ENCODE measurements at places on chromosomes 2 and 18.

DNA sequence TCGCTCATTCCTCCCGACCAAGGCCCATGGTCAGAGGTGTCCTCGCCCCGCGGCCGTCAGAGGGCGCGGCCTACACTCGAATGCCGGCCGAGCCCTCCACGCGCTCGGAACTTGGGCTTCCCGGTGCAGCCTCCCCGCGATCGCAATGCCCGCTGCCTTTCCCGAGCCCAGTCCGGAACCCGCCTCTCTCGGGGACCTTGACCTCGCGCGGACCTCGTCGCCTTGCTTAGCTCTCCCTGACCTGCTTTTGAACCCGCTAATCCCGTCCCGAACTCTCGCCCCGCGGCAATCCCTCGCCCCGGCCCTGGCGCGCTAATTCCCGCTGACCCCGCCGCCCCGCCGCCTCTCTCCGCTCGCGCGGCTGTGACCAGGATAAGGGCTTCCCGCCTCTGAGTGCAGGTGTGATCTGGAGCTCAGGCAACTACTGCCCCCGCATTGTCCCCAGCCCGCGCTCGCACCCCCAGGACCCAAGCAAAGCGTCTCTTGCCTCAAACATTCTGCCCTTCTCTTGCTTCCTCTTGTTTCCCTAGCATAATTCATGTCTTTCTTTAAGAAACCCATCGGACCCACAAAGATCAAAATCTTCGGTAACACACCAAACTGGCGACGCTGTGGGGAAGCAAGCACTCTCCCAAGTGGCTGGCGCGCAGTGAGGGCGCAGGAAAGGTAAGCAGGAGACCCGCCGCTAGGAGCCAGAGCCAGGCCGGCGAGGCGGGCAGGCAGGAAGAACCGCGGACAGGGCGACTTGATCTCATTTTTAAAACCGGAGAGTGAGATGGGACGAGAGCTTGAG, 46.6 kb upstream of the ATP6V1B1 start:
- no peak for DNase-seq

- no peak for DNase-seq
Observed at GRCh38 chr2:120605231-120605935, 130.3 kb upstream of the GLI2 start.

DNA sequence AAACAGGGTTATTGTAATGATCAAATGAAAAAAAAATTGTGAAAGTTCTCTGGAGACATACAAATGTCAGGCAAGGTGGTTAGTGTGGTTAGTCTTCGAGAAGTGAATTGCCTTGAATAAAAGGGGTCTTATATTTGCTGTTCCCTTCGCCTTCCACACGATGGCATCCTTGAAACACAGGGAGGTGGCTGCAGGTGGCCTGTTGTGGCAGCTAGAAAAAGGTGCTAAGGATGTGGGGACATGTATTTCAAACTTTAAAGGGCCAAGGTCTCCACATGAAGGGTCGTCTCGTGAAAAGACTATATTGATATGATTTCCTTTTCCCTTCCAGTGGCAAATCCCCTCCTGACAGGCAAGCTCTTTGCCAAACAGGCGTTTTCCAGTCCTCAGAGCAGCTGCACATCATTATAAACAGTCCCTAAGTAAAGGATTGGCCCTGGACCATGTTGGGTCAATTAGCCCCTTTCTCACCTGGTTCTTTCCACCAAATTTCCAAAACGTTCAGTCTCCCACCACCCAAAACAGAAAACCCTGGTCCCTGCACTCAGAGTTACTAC, 68.5 kb downstream of the COPS8 start:
- DNase-seq, result no peak

GRCh38 chr18:68833756-68834155, 35.9 kb downstream of the CCDC102B start:
- no peak for DNase-seq

DNA sequence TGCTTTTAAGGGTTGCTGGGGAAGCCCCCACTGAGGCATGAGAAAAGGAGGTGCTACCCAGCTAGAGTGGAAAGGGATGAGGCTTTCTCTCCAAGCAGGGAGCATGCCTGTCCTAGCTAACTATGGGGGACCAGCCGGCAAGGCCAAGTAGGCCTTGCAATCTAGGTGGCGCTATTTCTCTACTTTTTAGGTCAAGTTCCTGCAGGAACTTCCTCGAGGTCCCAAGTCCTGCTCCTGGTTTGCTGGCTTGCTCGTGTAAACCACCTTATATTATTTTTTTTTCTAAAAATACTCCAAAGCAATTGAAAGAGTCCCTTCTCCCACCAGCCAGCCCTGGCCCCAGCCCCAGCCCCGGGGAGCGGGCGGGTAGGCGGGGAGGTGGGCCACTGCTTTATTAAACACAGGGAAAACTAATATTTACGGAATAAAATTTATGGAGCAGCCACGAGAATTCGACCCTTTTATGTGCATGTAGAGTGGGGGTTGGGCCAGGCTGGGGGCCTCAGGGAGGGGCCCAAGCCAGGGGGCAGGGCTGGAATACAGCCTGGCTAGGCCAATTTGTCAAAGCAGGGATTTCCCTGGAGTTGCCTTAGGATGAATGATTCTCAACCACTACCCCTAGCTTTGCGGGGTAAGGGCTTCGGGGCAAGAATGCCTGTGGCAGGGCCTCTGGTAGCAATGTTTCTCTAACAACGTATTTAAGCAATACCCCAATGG, 12.8 kb upstream of the IHH start:
- DNase-seq, result peak; percentile 9

DNA sequence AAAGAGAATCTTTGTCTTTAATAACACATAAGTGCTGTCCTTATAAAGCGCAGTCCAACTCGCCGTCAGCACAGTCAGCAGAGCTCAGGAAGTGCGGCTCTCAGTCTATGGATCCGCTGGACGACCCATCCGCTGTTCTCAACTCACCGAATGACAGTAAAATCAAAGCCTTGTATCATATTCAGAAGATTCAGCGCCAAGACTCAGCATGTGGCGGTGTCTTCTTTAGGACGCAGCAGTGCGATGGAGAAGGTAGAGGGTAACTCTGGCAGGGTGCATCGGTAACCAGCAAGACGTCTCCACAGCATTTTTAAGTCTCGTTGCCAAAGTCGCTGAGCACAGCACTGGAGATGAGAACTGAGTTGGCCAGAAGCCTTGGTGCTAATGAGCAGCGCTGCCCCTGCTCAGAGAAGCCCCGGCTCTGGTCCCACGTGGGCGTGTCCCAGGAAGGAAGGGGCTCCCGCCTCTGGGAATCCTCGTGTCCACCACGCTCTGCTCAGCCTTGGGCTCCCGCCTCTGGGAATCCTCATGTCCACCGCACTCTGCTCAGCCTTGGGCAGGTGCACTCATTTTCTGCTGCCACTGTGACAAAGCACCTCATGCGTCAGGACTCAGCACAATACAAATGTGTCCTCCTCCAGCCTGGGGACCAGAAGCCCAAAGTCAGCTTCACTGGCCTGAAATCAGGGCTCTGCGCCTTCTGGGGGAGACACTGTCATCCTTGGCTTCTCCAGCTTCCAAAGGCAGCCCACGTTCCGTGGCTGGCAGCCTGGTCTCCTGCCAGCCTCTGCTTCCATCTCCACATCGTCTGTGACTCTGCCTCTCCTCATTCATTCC, 238.0 kb upstream of the SALL3 start:
- no peak for DNase-seq

- no peak for DNase-seq
Observed at GRCh38 chr2:15006667-15007066, 374.1 kb downstream of the LRATD1 start.

DNA sequence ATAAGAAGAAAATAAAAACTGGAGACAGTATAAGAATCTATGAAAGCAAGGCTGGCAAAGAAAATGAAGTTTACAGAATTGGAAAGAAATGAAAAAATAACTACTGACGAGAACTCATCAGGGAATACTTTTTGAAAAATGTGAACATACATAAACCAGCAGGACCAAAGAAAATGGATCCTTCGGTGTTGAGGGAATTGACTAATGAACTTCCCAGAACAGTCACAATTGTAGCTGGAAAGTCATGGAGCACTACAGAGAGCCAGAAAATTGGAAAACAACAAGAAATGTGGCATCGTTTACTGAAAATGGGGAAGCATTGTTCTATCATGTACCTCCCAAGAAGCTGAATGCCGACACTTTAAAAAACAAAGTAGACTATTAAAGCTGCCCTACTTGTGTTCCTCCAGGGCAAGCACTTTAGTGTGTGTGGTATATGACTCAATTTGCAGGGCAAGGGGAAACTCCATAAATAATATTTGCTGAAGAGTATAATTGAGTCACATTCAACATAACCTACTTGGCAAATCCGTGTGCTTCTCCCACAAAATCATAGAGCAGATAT, 1221.6 kb upstream of the NRXN1 start:
- DNase-seq, result no peak

- no peak for DNase-seq
Observed at GRCh38 chr2:157990173-157990572, 111.5 kb upstream of the UPP2 start.

GRCh38 chr2:230520061-230520874, 104.3 kb downstream of the SP100 start:
- DNase-seq, result no peak

GRCh38 chr2:151523850-151524249, 114.1 kb downstream of the RIF1 start:
- DNase-seq, result no peak

DNA sequence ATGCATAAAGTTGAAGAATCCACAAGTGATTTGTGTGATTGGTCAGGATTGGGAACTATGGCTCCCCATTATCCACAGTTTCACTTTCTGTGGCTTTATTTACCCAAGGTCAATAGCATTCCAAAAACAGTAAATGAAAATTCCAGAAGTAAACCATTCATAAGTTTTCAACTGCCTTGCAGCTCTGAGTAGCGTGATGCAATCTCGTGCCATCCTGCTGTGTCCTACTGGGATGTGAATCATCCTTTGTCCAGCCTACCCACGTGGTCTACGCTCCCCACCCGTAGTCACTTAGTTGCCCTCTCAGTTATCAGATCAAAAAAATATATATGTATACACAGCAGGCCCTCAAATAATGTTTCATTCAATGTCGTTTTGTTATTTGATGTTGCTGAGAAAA, 89.0 kb upstream of the DLGAP1 start:
- no peak for DNase-seq

DNA sequence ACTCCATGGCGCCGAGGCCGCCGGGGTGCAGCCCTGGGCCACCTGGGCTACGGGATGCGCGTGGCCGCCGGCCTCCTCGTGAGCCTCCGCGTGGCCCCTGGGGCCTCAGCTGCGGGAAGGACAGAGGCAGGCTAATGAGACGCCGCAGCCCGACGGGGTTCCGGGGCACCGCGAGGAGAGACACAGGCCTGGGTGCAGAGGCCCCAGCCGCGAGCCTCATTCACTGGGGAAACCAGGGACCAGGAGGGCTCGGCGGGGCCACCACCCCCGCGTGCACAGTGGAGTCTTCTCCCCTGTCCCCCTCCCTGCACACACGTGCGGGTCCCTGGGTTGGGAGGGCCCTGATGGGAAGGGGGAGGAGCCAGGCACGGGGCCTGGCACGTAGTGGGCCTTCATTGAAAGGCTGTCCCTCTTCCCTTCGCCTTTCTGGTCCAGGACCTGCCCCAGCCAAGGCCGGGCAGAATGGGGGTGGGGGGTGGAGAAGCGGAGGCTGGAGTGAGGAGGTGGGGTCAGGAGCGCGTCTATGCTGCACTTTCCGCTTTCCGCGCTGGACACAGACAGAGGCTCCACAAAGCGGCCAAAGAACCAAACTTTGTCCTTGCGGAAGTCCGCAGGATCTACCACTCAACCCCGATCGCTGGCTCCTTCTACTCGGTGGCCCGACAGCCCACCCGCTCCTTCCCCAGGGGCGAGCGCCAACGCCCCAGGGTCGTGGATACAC, 9.1 kb downstream of the ALPP start:
- DNase-seq, result no peak

Measured in retinal pigment epithelial cell (primary cell).